ENCODE measurements at places on chromosomes 11 and 22.

DNA sequence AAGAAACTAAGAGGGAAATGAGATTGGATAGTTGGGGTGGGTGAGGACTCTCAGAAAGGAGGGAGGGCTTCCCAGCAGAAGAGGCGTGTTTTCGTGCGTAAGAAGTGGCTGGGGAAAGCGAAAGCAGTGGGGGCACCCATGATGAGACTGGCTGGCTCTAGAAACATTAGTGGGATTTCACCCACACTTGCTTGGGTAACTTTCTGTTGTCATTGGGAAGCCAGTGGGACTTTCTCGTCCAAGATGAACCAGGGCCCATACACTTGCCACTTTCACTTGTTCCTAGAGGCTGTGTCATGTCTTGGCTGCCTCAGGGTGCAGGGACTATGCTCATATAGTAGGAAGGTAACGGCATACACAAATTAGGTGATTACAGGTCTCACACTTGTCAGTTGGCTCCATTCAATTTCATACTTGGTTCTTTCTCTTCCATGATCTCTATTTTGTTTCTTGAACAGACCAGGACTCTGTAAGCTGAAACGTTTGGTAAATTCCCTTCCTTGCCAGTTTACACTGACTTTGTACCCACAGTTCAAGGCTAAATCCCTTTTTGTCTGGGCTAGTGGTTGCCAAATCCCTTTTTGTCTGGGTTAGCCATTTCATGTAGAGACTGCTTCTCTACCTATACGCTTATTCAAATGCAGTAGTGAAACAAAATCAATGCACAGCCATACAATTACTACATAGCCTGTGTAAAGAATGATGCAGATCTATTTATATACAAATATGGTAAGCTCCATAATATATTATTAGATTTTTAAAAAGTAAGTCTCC, 42.0 kb upstream of the CXCR5 start:
- peak; percentile 21 for DNase-seq

GRCh38 chr11:17003426-17003825, 10.8 kb downstream of the PLEKHA7 start:
- no peak for DNase-seq

GRCh38 chr11:73100578-73100977, 41.5 kb downstream of the FCHSD2 start:
- DNase-seq = no peak

DNA sequence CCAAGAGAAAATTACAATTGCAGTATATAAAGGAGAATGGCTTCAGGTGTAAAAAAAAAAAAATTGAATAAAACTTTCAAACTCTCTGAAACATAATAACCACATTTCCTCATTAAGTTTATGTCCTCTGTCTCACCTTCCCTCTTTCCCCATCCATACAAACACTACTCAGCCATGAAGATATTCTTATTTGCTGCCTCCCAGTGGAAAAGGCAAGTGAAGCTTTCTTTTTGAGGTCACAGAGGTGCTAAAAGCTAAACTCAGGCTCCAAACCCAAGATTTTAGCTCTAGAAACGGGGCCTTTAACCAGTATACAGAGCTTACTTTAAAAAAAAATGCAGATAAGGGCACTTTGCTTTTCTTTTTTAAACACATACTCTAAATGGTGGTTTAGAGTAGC, 1568.5 kb downstream of the FAM181B start:
- DNase-seq = no peak

DNA sequence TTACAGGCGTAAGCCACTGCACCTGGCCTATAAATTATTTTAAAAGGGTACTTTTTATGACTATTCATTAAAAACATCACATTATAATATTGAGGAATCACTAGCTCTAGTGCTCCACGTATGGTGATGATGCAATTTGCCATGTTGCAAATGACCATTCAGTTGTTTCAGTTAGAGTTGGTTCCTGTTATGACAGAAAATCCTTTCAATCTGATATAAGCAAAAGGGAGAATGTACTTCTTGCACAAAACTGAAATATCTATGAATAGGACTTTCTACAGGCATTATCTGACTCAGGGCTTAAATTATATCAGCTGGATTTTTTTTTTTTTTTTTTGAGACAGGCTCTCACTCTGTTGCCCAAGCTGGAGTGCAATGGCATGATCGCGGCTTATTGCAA, 45.6 kb upstream of the RRM1 start:
- DNase-seq = peak; percentile 29

GRCh38 chr11:110735455-110736170, 23.4 kb upstream of the ARHGAP20 start:
- no peak for DNase-seq

DNA sequence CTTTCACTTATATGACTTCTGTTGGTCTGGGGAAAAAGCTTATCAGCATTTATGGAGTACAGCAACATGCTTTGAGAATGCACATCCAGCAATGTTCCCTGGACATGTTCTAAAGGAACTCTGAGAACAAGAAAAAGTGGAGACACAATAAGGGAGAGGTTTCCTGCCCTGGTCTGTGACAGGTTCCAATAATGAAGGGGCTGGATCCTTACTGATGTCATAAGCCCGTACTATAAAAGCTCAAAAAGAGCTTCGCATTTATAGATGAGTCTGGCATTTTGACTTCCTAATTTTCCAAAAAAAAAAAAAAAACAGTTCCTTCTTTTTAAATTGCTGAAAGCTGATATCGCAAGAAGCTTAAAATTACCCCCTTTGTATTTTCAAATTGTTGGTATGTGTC, 129.1 kb downstream of the MPPED2 start:
- no peak for DNase-seq

- no peak for DNase-seq
Observed at GRCh38 chr11:10628508-10629236, 60.2 kb upstream of the LYVE1 start.

GRCh38 chr11:115548878-115549528, 44.8 kb upstream of the CADM1 start:
- DNase-seq = no peak

DNA sequence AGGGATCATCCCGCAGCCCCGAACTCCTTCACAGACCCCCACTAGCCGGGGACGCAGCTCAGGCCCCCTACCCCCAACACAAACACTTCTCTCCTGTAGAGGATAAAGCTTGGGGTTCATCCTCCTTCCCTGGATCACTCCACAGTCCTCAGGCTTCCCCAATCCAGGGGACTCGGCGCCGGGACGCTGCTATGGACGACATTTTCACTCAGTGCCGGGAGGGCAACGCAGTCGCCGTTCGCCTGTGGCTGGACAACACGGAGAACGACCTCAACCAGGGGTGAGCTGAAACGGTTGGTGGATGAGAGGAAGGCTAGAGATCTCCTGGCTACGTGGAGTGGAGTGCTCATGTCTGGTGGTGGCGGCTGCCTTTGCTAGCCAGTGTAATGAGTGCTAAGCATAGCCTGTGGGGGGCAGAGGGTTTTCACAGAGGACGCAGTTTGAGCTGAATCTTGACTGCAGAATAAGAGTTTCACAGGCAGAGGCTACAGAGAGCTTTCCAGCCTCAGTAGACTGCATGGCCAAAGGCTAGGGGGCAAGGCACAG, 580 bp downstream of the ILK start:
- peak; percentile 41 for DNase-seq

- DNase-seq = no peak
Observed at GRCh38 chr11:61474013-61474643, 34.4 kb upstream of the LRRC10B start.

DNA sequence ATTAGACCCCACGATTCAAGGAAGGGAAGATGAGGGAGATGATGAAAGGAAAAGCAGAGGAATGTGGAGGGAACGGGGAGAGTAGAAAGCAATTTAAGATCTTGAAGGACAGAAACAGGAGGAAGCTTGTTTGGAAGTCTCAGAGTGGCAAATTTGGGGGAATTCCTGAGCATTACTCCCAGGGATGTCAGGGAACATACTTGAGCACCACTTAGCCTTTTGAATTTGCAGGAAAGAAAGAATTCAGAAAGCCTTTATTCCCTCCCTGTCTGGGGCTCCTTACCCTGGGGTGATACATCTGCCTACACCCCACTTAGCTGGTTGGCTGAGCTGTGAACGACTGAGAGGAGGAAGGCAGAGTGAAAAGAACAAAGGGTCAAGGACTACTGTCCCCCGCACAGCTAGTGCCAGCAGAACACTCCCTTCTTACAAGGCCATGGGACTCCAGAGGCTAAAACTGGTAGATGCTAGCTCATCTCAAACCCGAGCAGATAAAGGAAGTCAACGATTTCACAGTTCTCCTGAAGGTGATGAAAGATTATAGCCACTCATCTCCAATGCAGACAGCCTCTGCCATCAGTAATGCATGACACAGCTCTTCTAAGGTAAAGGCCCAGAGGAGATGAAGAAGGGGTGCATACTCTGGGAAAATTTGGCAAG, 84.0 kb upstream of the AKIP1 start:
- DNase-seq = no peak

DNA sequence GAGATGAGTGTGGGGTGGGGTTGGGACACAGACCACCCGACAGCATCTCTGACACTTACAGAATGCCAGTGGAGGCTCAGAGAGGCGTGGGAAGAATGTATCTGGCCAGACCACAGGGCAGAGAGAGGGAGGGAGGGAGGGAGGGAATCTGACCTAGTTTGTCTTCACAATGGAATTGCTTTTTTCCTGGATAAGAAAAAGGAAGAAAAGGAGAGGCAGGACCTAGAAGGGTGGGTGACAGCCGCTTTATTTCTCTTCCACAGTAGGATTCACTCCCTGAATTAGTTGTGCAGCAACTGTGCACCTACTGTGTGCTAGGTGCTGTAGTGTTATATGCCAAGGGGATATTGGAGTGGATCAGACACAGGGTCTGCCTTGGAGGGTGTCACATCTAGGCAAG, 3.7 kb downstream of the KCNK4 start:
- DNase-seq = no peak

DNA sequence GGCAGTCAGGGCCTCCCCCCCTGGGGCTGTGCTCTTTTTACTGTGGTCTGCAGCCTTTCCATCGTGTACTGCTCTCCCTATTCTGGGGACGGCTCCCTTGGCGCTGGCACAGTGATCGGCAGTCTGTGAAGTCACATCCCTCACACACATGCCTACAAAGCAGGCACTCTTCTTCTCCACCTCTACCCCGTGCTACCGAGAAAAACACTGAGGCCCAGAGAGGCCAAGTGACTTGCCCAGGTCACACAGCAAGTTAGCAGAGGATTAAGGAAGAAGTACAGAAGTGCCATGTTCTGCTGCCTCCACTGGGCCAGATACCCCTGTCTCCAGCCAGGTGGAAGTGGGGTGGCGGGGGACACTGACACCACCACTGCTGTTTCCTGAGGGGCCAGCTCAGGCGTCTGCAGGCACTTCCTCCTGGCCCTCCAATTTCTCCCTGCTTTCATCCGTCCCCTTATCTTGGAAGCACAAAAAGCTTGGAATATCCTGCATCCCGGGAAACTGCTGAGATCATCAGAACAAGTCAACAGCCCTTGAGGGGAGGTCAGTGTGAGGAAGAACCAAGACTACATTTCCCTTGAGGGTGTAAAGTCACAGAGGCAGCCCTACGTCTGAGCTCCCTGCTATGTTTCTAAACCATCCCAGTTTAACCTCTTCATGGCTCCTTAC, 30.2 kb upstream of the KLHL35 start:
- no peak for DNase-seq

DNA sequence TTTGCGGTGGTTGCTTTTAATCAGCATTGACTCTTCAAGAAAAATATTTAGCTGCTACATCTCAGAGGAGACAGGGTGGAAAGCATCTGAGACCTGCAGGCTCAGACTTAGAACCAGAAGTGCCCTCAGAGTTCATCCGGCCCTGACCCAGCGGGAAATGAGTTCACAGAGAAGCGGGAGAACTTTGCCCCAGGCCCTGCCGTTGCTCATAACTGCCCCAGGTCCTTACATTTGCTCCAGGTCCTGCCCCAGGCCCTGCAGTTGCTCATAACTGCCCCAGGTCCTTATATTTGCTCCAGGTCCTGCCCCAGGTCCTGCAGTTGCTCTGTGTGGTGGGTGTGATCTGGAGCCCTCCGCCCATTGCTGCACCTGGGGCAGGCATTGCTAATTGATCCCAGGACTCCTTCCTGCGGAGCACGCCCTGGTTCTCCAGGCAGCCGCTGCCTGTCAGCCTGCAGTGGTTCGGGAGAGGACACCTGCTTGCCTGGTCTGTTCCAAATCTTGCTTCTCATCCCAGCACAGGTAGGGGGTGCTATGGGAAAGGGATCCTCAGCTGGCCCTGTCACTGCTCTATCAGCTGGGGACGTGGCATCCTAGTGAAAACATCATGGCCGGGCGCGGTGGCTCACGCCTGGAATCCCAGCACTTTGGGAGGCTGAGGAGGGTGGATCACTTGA, 58.1 kb upstream of the PPP6R3 start:
- no peak for DNase-seq

GRCh38 chr11:130391711-130392110, 36.7 kb downstream of the ADAMTS8 start:
- DNase-seq = no peak

GRCh38 chr11:15890031-15890713, 466.2 kb downstream of the SOX6 start:
- no peak for DNase-seq

DNA sequence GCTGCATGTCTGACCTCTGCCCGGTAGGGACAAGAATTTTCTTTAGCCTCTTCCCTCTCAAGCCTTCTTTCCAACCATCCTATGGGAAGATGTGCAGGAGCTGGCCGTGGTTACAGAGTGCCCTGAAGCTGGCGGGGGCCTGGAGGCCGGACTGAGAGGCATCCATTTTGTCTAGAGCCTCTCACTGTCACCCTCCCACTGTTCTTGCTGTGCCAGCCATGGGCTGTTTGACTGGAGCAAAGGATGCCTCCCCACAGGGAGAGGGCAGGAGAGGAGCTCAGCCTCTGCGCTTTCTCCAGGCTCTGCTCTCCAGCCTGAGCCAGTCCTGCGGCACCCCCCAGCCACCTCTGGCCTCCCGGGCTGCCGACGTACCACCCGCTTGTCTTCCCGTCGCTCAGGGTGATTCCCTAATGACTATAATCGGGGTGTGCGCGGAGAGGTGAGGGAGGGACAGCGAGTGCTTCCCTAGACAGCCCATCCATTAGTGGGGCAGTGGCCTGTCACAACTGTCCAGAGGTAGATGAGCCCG, 123.8 kb downstream of the NECTIN1 start:
- DNase-seq = no peak

DNA sequence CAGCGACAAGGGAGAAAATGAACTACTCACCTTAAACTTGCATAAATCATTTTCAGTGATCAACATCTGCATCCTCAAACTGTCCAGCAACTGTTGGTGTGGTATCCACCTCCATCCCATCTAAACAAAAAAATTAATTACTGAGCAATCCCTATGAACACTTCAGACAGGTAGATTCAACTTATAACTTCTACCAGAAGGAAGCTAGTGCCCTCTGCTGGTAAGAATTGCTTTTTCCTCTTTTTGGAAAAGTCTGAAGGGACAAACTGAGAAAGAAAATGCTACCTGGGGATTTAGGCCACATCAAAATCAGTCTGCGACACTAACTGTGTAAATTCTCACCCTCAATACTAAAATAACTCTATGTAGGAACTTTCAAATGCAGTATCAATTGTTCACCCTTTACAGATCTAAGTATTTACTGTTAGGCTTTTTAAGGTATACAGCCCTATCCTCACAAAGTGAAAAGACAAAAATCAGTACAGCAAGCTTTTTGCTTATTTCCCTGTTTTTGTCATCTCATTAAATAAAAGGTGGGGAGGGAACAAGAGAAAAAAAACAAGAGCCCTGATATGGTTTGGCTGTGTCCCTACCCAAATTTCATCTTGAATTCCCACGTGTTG, 17.9 kb downstream of the CLNS1A start:
- DNase-seq = no peak

Measured in T-helper 1 cell (primary cell).